Mammary epithelial cell (primary cell): ENCODE measurements at places on chromosomes 5 and 9. TPM values are rescaled to one million over a fixed set of nuclear protein-coding genes. Genes with fewer than 3 reads are reported as not detected.

Gene SLC27A6
- polyA plus RNA-seq: 2.5 TPM

Gene PCDHB4
- polyA plus RNA-seq: 0.05 TPM

Gene SNAPC3
- 15.8 TPM for polyA plus RNA-seq

Gene OR4F3
- not detected for polyA plus RNA-seq

Gene IFNA2
- polyA plus RNA-seq: not detected

Gene GRXCR2
- polyA plus RNA-seq: not detected

Gene HAND1
- polyA plus RNA-seq: not detected

Gene SLC6A3
- polyA plus RNA-seq: not detected

Gene SLC22A4
- polyA plus RNA-seq: 2.1 TPM

Gene MYOZ3
- polyA plus RNA-seq: not detected

Gene SLC36A2
- not detected for polyA plus RNA-seq

Gene EIF4E1B
- not detected for polyA plus RNA-seq

Gene ELP1
- polyA plus RNA-seq: 17.6 TPM

Gene CA9
- polyA plus RNA-seq: 37.7 TPM

Gene FOXD4L3
- polyA plus RNA-seq: 0.05 TPM

Gene EXOSC3
- polyA plus RNA-seq: 37.9 TPM

Gene RMI1
- polyA plus RNA-seq: 1.1 TPM

Gene PCDHGA3
- 0.75 TPM for polyA plus RNA-seq

Gene CSF1R
- 1.5 TPM for polyA plus RNA-seq

Gene RMRP
- polyA plus RNA-seq: 37.3 TPM

Gene TLX3
- not detected for polyA plus RNA-seq

Gene PLAC8L1
- polyA plus RNA-seq: 0.11 TPM

Gene HMMR
- 14.7 TPM for polyA plus RNA-seq

Gene TAF11L10
- not detected for polyA plus RNA-seq

Gene TAF11L5
- not detected for polyA plus RNA-seq

Gene SPINK5
- polyA plus RNA-seq: 0.09 TPM

Gene FOXD4L4
- polyA plus RNA-seq: 0.02 TPM

Gene PRLR
- not detected for polyA plus RNA-seq

Gene ZNF483
- polyA plus RNA-seq: 0.58 TPM

Gene FLT4
- 0.07 TPM for polyA plus RNA-seq

Gene GFPT2
- polyA plus RNA-seq: 0.15 TPM

Gene RNF208
- 0.10 TPM for polyA plus RNA-seq

Gene DND1
- 0.44 TPM for polyA plus RNA-seq

Gene YIPF5
- polyA plus RNA-seq: 57.4 TPM

Gene PIP5K1B
- not detected for polyA plus RNA-seq

Gene SLC1A3
- polyA plus RNA-seq: 14.3 TPM

Gene PKD2L2
- not detected for polyA plus RNA-seq

Gene SMIM33
- polyA plus RNA-seq: not detected

Gene SLC45A2
- not detected for polyA plus RNA-seq

Gene GKAP1
- polyA plus RNA-seq: 0.29 TPM

Gene NUTM2F
- not detected for polyA plus RNA-seq

Gene DEPDC1B
- polyA plus RNA-seq: 19.6 TPM

Gene TMEM252
- not detected for polyA plus RNA-seq

Gene CXCL14
- 0.85 TPM for polyA plus RNA-seq

Gene ORM2
- polyA plus RNA-seq: not detected

Gene TMEFF1
- 0.32 TPM for polyA plus RNA-seq

Gene C9orf153
- polyA plus RNA-seq: not detected

Gene CDH18
- polyA plus RNA-seq: 0.17 TPM

Gene TLE4
- 26.0 TPM for polyA plus RNA-seq

Gene FAM200C
- 1.3 TPM for polyA plus RNA-seq

Gene PDGFRB
- polyA plus RNA-seq: 0.25 TPM

Gene SLC6A18
- not detected for polyA plus RNA-seq

Gene SNX30
- 5.7 TPM for polyA plus RNA-seq

Gene HTR4
- not detected for polyA plus RNA-seq

Gene BTNL3
- polyA plus RNA-seq: not detected

Gene SLC25A48
- 0.05 TPM for polyA plus RNA-seq

Gene OR5C1
- polyA plus RNA-seq: not detected

Gene KCNV2
- not detected for polyA plus RNA-seq

Gene CCNI2
- polyA plus RNA-seq: 0.09 TPM

Gene CTXN3
- not detected for polyA plus RNA-seq
